Fibroblast of villous mesenchyme (primary cell): ENCODE measurements at places on chromosomes 5 and 9. TPM values are rescaled to one million over a fixed set of nuclear protein-coding genes. Genes with fewer than 3 reads are reported as not detected.

ZFP2 gene
- total RNA-seq, result under 0.01 and 0.86 TPM in 2 replicates

GRCh38 chr9:76465442-76466298 lies 6.7 kb downstream of the GCNT1 start:
- no peak for DNase-seq

DNA sequence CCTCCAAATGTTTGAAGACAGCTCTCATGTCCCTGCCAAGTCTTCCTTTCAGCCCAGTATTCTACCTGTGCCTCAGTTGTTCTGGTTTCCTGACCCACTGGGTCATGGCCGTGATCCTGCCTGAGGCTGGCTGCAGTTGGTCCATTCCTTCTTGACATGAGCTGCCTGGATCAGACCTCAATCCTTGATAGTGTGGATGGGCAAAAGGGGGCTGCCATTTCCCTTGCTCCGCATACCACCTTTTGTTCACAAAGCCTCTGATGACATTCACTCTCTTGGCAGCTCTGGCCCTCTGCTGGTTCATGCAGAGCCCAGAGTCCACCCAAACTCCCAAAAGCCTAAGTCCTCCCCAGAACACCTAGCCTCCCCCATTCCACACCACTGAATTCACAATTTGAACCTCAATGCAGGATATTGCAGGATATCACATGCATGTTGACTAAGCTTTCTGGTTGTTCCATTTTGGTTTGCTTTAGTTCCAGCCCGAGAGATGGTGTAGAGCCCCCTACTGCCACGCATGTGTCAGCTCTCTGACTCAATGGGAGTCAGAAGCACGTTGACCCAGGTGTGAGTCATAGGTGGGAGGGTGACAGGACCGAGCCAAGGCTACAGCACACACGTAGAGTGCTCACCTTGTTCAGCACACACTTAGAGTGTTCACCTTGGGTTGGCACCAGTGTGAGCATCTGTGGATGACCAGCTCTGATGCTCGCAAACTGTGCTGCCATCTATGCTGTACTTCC lies 137.2 kb downstream of the MTX3 start:
- DNase-seq, result no peak

GRCh38 chr5:73411936-73412596 lies 36.5 kb downstream of the FOXD1 start:
- no peak for DNase-seq

- DNase-seq, result peak; percentile 48
These were observed 123.1 kb upstream of the ANKRD55 start for GRCh38 chr5:56356121-56356835.

DNA sequence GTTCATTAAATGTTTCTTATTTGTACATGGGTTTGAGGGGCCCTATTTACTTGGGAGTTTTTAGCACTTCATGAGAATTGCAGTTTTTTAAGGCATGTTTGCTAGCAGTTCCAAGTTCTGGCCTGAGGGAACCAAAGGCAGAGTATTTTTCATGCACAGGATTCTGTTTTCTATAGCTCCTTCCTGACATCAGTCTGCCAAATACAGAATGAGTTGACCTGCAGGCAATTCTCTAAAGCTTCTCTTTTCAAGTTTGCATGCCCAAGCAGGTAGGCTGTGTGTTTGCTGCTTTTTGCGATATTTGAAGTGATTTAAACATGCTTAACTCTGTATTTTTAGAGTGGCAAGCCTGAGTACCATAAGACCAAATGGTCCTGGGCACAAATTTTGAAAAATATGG lies 75.8 kb downstream of the AOPEP start:
- no peak for DNase-seq

PCDHGA11 gene
- 11.0 and 15.5 TPM in 2 replicates for total RNA-seq

DNA sequence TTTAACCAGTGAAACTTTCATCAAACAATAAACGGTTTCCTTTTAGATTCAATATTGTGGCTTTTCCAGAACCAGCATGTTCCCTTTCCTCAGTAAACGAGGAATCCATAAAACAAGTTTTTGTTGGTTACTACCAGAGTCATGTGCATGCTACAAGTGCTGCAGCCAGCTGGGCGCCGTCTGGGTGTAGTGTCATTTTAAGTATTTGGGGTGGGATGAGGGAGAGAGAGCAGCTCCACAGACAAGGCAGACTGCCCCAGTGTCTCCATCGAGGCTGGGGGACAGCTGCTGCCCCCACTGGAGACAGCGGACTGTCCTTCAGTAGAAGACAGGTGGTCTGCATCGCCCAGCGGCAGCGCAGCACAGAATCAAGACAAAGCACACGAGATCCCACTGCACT lies 17.3 kb downstream of the ARPC5L start:
- DNase-seq, result no peak

DNA sequence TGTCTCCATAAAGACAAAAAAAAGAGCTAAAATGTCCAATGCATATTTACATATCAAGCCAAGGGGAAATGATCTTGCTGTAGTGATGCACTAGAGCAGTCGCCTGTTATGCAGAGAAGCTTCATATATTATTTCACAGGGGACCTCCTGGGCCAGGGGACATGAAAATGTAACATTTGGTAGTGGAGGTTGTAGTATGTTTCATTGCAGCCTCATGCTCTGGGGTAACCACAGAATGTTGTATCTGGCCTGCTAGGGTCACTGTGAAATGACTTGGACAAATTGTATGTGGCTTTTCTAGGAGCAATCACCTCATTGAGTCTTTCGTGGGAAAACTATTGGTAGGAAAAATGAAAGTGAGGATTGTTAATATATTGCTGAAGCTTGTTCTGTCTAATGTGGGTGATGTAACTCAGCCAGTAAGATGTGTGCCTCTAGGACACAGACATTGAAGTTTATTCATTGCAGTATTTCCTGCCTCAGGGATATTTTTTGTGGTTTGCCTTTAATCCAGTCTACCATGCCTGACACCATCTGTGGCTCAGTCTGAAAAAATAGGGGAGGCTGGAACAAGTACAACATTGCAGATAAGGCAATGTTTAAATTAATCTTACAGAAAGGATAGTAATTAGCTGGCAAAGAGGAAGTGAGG lies 430.8 kb upstream of the TNC start:
- DNase-seq, result peak; percentile 80

HAVCR2 gene
- total RNA-seq, result not detected in 2 replicates

- DNase-seq, result peak; percentile 73
These were observed 50.8 kb downstream of the ITGA1 start for GRCh38 chr5:52838326-52839015.

- peak; percentile 45 for DNase-seq
These were observed 413.6 kb upstream of the TNC start for GRCh38 chr9:115531410-115532125.

GRCh38 chr5:27011274-27011673 lies 27.1 kb downstream of the CDH9 start:
- no peak for DNase-seq

CHMP5 gene
- total RNA-seq, result 62.2 and 81.6 TPM in 2 replicates

GRCh38 chr9:129624168-129624759 lies 1.7 kb upstream of the NTMT1 start:
- DNase-seq, result peak; percentile 59
